Lower lobe of right lung (tissue), 2 donors: ENCODE measurements at places on chromosomes 11 and 22.

DNA sequence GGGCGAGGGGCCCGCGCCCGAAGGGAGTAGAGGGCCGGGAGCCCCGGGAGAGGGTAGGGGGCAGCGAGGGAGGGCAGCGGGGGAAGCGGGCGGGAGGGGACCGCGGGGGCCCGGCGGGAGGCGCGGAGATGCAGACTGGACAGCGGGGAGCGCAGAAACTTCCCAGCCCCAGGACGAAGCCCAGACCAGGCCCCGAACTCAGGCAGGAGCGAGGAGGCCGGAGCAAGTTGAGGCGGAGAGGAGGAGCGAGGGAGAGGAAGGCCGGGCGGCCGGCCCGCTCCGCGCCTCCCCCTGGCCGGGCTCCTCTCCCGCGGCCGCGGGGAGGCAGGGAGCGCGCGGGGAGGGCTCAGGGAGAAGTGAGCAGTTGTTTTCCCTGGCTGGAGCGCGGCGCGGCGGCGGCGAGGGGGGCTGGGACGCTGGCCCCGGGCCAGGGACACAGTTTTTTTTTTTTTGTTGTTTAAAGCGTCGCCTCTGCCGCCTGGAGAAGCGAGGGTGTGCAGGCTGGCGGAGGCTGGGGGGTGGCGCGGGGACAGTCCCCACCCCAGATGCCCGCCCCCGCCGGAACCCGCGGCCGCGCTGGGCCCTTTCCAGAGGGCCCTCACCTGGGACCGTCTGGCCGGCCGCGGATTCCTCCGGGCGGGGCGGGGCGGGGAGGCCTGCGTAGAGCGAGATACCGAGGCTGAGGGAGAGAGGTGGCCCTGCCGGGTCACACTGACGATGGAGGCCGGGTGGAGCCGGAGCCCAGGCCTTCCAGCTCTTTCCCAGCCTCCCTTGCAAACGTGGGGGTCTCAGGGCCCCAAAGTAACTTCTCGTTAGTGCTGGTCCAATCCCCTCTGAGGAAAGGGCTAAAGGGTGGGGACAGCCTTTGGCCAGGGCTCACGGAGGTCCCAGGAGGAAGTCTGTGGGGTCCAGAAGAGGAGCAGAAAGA is at the start of gene LTBP3:
LTBP3 (minus strand) TSS at position 358 of the 928 bp plus-strand sequence. CDS start 400 bp downstream, outside the sequence.
- DNase-seq: peak; percentile 87
- peak within 1 kb of the TSS; percentile 63 for H3K4me3 ChIP-seq
- H3K4me1 ChIP-seq: peaks cover 65% of the 10 kb centered on the region
- H3K27ac ChIP-seq: peak within 1 kb of the TSS; percentile 90

- H3K36me3 ChIP-seq: no peaks in the 10 kb centered on the region
- H3K27ac ChIP-seq: no peak overlapping the region
- H3K4me3 ChIP-seq: no peak overlapping the region
- no peaks in the 10 kb centered on the region for H3K27me3 ChIP-seq
- H3K4me1 ChIP-seq: peaks cover 8% of the 10 kb centered on the region
- no peak for DNase-seq
Measured at GRCh38 chr11:35326266-35326879, 93.0 kb downstream of the SLC1A2 start.

DNA sequence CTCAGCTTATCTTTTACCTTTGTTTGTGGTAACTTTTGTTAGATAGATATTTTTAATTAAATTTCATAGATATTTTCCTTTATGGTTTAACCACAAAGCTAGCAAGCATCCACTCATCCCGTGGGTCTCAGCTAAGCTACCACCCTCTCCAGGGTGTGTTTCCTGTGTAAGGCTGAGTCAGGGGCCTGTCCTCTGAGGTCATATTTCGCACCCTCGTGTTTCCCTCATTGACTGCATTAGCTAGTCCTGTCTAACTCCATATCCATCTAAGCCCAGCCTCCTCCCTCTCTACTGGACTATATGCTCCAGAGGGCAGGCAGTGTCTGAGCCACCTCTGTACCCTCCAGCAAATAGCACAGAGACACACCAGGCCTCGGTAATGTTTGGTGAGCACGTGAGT is 16.7 kb downstream of the XRRA1 start:
- no peaks in the 10 kb centered on the region for H3K27me3 ChIP-seq
- H3K4me1 ChIP-seq: no peaks in the 10 kb centered on the region
- peaks cover 52% of the 10 kb centered on the region for H3K36me3 ChIP-seq
- no peak overlapping the region for H3K27ac ChIP-seq
- DNase-seq: no peak
- no peak overlapping the region for H3K4me3 ChIP-seq

GRCh38 chr11:131867457-131868257 is 497.2 kb downstream of the NTM start:
- DNase-seq: peak; percentile 56
- H3K27ac ChIP-seq: no peak overlapping the region
- no peak overlapping the region for H3K4me3 ChIP-seq
- no peaks in the 10 kb centered on the region for H3K4me1 ChIP-seq

DNA sequence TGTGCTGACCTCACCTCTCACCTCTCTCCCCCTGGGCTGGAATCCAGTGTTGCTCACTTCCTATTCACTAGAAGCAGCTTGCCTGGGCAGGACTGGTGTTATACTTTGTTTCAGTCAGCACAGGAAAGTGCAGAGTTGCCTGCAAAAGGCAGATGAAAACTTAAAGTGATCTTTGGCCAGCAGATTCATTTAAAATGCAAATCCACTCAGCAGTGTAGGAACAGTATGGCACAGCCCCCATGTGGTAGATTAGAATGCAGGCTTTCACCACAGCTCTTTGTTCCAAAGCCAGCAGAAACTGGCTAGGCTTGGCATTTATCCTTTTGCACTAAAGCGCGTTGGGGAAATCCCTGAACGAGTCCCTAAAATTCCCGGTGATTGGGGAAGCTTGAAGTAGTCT is 301.2 kb downstream of the OR4C45 start:
- H3K4me1 ChIP-seq: no peaks in the 10 kb centered on the region
- no peak overlapping the region for H3K4me3 ChIP-seq
- no peaks in the 10 kb centered on the region for H3K36me3 ChIP-seq
- DNase-seq: no peak
- H3K27ac ChIP-seq: no peak overlapping the region

DNA sequence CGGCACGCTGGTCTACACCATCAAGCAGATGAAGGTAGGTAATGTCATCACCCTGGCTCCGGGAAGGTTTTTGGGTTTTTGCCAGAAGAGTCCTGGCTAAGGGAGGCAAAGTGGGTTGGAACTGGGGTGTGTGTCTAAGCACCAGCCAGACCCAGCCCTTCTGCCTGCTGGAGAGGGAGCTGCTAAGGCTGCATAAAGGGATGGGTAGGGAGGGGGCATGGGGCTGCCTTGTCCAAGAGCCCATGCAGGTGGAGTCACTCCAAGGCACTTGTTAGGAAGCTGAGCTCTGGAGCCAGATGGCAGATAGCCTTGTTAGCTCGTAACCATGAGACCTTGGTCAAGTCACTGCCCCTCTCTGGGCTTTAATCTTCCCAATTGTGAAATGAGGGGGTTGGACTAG is 48.0 kb downstream of the TIMP3 start:
- H3K27me3 ChIP-seq: no peaks in the 10 kb centered on the region
- H3K27ac ChIP-seq: peak overlapping the region; percentile 78
- no peak overlapping the region for H3K4me3 ChIP-seq
- H3K36me3 ChIP-seq: peaks cover 49% of the 10 kb centered on the region
- peaks cover 94% of the 10 kb centered on the region for H3K4me1 ChIP-seq

DNA sequence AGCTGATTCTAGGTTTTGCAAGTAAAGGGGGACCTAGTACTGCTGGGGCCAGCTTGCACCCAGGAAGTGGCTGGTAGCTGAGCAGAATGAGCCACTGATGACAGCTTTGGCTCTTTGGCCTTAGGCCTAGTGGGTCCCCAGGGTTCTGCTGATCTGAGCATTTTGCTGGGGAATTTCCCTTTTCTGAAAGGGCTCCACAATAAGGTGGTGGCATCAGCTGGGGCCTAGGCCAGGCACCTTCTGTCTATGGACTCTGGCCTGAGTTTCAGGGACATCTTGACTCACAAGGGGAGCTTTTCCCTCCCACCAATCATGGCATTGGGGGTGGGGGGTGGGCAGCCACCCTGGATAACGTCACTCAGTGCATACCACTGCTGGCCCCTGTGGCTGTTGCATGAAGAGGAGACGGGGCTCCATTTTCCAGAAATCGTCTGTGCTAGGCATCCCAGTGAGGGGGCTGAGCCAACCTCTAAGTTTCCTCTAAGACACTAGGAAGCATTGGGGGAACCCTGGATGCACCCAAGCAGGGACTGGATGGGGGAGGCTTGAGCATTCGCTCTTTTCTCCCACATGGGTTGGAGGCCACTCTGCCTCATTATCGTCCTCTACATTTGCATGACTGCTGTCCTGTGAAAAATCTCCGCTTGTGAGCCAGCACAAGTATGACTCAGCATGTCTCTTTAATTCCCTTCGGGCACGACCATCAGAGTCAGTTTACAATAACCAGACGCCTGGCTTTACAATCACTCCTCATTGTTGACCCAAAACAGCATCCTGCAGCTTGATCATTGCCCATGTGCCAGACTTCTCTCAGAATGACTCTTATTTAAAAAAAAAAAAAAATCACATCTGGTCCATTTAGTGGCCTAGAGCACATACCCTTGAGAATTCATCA is 145.0 kb upstream of the THY1 start:
- H3K27me3 ChIP-seq: no peaks in the 10 kb centered on the region
- DNase-seq: no peak
- no peak overlapping the region for H3K4me3 ChIP-seq
- H3K27ac ChIP-seq: no peak overlapping the region

DNA sequence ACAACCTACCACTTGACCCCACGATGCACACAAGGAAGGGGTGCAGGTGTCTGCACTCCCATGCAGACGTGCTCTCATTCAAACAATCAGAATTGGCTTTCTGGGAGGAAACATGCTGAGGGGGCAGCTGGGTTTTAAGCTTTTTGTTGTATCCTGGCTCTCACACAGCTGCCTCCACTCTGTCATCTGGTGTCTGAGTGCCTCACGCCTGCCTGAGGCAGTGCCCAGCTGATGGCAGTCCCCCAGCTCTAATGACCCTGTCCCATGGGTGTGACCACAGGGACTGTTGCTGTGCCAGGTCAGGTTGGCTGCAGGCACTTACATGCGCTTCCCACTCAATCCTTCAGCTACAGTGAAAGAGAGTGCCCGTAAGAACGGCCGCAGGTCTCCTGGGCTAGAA is 53.7 kb downstream of the ARFGAP3 start:
- peaks cover 88% of the 10 kb centered on the region for H3K36me3 ChIP-seq
- H3K4me1 ChIP-seq: peaks cover 48% of the 10 kb centered on the region
- H3K4me3 ChIP-seq: no peak overlapping the region
- DNase-seq: no peak
- no peaks in the 10 kb centered on the region for H3K27me3 ChIP-seq
- H3K27ac ChIP-seq: peak overlapping the region; percentile 84

DNA sequence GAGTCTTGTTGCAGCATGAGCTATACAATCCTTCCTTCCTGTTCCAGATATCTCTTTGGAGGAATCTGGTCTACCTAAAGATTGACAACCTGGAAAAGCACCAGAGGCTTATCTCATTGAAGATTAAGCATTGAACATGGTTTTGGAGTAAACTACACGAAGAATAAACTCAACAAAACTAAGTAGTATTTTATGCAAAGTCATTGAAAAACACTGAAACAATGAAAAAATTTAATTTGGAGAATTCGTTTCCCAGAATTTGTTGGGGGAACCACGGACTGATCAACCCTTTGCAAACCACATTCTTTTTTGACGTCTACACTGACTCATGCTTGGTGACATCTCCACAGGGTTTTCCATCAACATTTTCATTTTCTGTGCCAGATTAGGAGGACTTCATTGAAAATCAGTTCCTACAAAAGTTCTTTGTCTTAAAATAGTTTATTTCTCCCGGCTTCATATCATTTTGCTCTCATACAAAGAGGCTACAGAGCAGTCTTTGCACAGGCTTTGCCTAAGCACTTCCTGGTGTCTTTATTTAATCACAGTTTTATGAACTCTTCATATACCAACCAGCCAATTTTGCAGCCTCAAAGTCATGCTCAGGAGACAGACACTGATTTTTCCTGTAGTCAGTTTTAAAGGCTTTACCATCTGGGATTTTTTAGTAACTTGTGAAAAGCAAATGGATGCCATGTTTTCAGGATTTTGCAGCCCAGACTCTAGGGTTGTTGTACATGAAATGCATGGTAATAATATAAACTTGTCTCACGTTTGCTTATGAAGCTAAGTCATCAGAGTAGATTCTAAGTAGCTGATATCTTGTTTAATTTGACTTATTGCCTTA is 186.3 kb downstream of the C11orf91 start:
- H3K4me1 ChIP-seq: no peaks in the 10 kb centered on the region
- H3K27ac ChIP-seq: no peak overlapping the region
- no peaks in the 10 kb centered on the region for H3K36me3 ChIP-seq
- no peak for DNase-seq
- peaks cover 4% of the 10 kb centered on the region for H3K27me3 ChIP-seq

DNA sequence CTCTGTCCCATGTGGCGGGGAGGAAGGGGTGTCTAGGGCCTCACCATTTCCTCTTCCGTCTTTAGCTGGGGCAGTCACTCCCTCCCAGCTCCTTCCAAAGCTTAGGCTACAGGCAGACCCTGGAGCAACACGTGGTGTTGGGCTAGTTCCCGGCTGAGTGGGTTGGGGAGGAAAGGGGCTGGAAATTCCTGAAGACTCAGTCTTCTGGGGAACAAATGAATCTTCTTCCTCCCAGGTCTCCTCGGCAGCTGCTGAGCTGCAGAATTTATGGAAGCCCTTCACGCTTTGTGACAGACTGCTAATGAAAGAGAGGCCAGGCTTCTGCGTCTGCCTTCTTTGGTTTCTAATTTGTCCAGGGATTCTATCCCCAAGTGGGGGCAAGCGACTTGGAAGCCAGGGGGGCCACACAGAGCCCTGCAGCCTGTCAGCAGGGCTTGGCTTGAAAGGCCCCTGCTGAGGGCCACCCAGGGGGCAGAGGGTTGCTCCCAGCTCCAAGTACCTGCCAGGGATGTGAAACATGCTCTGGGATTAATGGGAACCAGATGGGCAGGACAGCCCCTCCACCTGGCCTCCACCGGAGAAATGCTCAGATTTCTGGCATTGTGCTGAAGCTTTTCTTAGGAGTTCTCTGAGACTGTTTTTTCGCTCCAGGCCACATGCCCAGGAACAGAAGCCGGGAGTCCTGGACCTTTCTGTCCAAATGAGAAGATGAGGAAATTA is 123.1 kb downstream of the PKNOX2 start:
- no peak for DNase-seq
- no peaks in the 10 kb centered on the region for H3K4me1 ChIP-seq
- no peaks in the 10 kb centered on the region for H3K36me3 ChIP-seq
- no peaks in the 10 kb centered on the region for H3K27me3 ChIP-seq
- peak overlapping the region; percentile 46 for H3K27ac ChIP-seq

- no peak overlapping the region for H3K4me3 ChIP-seq
- no peak for DNase-seq
- no peaks in the 10 kb centered on the region for H3K27me3 ChIP-seq
- H3K36me3 ChIP-seq: peaks cover 60% of the 10 kb centered on the region
- H3K27ac ChIP-seq: no peak overlapping the region
Measured at GRCh38 chr11:8956860-8957259, 7.4 kb downstream of the TMEM9B start.

DNA sequence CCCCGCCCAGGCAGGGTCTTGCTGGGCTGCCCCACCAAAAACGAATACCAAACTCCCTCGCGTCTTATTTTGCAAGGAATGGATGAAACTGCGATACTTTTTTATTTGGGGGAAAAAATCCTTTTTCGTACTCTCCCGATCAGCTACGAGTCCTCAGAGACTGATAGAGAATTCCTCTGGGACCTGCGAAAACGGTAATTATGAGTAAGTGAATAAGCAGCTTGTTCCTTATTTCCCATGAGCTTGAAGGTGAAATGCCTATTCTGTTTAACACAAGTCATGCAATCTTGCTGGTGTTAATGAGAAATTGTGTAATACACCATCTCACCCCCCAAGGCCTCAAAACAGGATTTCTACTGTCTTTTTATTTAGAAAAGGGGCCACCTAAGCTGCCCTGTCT is 5.5 kb downstream of the GRK3 start:
- peaks cover 43% of the 10 kb centered on the region for H3K4me1 ChIP-seq
- no peak overlapping the region for H3K4me3 ChIP-seq
- H3K27ac ChIP-seq: no peak overlapping the region
- no peaks in the 10 kb centered on the region for H3K36me3 ChIP-seq
- no peak for DNase-seq
